Thyroid gland (tissue), 4 donors: ENCODE measurements at places on chromosomes 1 and 21. TPM values are rescaled to one million over a fixed set of nuclear protein-coding genes. Genes with fewer than 3 reads are reported as not detected.

Gene MT1HL1
- not detected for total RNA-seq

Gene GABRD
- 0.49 TPM for total RNA-seq

Gene UCK2
- 19.8 TPM for total RNA-seq

Gene RIIAD1
- total RNA-seq = not detected

Gene GUCA2B
- not detected for total RNA-seq

Gene PCAT6
- not detected for total RNA-seq

Gene NPL
- 6.7 TPM for total RNA-seq

Gene F13B
- not detected for total RNA-seq

Gene SPRR3
- total RNA-seq = not detected

Gene HSF2BP
- total RNA-seq = 0.73 TPM

Gene PHLDA3
- 33.3 TPM for total RNA-seq
